GM13977 (cell line): ENCODE measurements at places on chromosomes 13 and 19.

DNA sequence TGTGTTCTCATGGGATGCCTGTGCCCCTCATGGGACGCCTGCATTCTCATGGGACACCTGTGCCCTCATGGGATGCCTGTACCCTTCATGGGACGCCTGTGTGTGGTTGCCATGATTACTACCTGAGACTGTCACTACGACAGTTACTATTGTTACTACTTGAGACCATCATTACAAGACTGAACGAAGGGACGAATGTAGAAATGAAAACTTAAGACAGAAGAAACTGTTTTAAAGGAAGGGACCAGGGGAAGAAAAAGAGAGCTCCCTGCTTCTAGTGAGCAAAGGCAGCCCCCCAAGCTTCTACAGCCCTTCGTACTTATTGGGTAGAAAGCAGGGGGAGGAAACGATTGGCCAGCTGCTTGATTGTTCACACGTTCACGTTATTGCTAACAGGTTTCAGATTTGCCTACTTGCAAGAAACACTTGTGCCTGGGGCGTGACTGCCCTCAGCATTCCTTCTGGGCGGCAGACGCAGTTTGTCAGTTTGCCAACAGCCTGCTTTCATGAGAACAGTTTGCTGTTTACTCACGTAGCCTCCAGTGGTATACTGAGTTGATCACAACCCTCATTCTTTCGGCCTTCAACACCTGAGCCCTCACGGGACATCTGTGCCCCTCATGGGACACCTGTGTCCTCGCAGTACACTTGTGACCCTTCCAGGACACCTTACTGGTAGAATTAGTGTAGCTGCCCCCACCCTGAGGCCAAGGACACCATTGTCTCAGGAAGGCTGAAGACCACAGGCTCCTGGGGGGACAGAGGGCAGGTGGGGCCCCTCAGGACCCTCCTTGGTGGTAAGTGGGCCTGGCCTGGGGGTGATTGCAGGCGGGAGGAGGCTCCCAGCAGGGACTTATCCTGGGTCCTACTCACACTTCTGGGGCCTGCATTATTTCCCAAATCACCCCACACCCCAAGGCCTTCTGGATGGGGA is 2.5 kb upstream of the S1PR4 start:
- no peak for DNase-seq

DNA sequence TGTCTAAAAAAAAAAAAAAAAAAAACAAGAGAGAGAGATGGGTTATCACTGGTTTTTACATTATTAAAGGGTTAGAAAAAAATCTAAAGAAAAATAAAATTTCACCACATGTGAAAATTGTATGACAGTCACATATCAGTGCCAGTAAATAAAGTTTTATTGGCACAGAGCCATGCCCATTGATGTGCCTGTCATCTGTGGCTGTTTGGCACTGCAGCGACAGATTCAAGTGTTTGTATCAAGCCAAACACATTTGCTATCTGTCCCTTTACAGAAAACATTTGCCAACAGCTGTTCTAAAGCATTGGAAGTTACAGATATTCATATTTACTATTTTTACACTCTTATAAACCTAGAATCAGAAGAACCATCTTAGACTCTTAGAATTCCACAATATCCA is 16.3 kb downstream of the FCHO1 start:
- DNase-seq: no peak

- no peak for DNase-seq
Observed at GRCh38 chr19:50419022-50419579, 363 bp downstream of the SPIB start.

DNA sequence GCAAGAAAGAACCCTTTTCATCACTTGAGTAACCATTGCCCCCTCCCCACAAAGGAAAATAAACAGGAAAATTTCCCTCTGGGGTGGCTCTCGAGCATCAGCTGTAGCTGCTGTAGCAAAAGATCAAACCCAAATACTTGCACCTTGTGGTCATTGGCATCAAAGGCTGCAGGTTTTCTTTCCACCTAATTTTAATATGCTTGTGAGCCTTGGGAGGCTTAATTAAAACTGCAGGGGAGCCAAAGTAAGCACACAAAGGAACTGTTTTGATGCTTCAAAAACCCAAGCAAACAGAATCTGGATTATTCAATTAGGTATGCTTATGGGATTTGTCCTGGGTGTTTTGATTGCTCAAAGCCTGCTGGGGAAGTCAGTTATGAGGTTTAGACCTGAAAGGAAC is 119.5 kb downstream of the SHISA2 start:
- DNase-seq: no peak

DNA sequence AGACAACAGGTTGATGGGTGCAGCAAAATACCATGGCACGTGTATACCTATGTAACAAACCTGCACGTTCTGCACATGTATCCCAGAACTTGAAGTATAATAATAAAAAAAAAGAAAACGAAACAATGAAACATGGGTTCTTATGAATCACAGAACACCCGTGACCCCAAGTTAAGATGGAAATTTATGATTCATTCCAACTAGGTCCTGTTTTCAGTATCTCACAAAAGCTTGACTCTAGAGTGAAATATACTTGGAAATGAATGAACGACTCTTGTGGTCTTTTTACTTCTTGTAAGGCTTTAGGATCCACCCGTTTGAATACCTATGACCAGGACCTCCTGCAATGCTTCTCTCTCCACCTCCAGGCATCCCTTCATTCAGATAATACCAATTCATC is 3.5 kb upstream of the LILRB4 start:
- DNase-seq: no peak
